ENCODE measurements at places on chromosomes 1 and 21.

DNA sequence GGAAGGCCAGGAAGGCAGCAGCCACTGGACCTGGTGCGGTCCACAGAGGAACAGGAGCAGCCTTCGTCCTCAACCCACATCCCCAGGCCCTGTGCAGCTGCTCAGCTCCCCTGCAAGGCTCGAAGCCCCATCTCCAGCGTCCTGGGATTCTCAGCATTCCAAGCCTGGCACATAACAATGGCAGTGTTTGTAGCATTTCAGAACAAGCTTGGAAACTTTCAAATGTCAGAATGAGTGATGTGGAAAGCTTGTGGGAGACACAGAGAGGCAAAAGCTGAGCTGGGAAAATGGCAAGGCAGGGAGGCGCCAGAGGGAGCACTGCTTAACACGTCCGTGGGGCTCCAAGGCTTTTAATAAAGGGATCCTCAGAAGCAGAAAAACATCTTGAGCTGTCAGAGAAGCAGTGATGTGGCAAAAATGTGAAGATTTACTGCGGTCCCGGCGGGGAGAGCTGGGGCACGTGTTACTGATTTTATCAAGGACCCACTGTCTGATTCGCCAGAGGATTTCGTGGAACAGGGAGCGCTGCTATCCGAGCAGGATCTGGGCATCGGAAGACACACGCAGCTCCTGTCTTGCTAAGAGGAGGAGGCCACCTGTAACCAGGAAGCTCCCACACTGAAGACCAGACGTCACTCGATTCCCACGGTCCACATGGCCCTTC lies 38.1 kb downstream of the TOMM20 start:
- no peak for DNase-seq

DNA sequence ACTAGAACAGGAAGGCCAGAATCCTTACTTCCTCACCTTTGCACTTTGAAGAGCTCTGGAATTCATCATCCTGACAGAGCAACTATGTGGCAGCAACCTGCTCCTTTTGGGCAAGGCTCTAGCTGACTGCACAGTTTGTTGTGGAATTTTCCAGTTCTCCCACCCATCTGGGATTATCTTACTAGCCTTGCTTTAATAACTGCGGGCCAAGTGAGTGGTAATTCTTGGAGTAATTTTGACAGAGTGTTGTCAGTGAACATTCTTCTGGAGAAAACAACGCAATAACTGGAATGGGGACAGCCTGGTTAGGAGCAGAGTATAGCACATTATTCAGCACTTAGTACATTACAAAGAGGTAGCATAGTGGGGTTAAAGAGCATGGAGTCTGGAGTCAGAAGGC lies 75.3 kb downstream of the NTMT2 start:
- DNase-seq: peak; percentile 54

DNA sequence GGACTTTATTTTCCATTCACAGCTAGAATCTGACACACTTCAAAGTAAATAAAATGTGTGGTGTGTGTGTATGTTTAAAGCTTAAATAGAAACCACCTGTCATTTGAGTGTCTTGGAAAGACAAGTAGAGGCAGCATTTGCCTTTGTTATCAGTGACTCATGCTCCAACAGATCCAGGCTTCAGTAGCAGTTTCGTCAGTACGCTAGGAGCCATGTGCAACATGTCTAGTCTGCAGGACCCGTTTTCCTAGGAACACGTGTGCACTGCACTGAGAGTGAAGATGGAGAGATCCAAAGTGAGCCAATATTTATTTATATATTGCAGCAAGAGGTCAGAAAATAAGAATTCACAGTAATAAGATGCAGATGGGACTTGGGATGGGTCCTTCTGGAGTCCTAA lies 41.8 kb downstream of the SGIP1 start:
- DNase-seq: no peak

- DNase-seq: no peak
Measured at GRCh38 chr1:197027359-197027758, 39.7 kb downstream of the F13B start.

DNA sequence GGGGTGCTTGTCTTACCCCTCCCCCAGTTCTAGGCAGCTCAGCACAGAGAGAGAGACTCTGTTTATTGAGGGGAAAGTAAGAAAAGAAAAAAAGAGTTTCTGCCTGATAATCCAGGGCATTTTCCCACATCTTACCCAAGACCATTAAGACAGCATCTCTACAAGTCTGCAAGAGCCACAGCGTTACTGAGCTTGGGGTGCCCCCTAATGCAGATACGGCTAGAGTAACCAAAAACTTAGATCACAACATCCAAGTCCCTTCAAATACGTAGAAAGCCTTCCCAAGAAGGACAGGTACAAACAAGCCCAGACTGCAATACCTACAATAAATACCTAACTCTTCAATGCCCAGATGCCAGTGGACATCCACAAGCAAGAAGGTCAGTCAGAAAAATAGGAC lies 6.2 kb upstream of the TEX50 start:
- DNase-seq: no peak

- no peak for DNase-seq
Measured at GRCh38 chr1:170340308-170340707, 191.7 kb upstream of the GORAB start.

DNA sequence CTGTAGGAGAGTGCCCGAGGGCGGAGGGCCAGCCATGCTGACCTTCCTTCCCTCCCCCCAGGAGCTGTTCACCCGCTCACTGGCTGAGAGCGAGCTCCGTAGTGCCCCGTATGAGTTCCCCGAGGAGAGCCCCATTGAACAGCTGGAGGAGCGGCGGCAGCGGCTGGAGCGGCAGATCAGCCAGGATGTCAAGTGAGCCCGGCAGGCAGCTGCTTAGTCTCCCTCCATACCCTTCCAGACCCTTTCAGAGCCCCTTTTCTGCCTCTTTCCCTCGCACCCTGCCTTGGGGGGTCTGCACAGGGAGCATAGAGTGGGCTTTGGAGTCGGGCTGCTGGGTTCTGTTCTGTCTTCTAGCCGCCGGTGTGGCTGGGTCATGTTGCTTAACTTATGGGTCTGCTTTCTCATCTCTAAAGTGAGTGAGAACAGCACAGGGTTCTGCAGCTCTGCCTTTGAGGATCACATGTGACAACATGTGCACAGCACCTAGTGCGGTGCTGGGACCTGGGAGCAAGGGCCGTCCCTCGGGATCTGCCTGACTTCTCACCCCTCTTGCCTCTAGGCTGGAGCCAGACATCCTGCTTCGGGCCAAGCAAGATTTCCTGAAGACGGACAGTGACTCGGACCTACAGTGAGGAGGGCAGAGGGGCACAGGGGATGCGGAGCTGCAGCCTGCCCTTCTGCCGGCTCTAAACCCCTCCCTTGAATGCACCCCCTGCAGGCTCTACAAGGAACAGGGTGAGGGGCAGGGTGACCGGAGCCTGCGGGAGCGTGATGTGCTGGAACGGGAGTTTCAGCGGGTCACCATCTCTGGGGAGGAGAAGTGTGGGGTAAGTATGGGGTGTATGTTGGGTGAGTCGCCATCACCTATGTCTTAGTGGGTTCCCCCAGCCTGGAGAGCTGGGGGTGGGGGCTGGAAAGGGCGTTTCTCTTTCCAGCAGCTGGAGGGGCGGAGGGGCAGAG lies 6.2 kb downstream of the AMPD2 start:
- no peak for DNase-seq

DNA sequence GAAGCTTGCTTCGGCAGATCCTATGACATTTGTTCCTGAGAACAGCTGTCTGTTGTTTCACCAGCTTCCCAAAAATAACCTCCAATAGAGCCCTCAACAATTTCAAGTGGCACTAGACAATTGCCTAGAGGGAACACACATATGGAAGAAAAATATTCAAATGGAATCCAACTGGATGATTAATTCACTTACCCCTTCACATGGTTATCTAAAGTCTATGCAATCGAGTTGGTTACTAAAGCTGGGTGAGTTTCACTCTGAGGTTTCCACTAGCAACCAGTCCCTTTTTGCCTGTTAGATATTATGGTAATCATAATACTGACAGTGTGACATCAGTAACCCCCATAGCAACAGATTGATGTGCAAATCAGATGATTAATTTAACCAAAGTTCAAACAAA lies at the start of gene LEMD1:
Gene LEMD1, minus strand, starts transcription at position 259 of the 400 bp plus-strand sequence. CDS start 1,520 bp downstream, outside the sequence.
- DNase-seq: no peak

- DNase-seq: no peak
Measured at GRCh38 chr1:1069056-1069710, 4.9 kb downstream of the RNF223 start.

DNA sequence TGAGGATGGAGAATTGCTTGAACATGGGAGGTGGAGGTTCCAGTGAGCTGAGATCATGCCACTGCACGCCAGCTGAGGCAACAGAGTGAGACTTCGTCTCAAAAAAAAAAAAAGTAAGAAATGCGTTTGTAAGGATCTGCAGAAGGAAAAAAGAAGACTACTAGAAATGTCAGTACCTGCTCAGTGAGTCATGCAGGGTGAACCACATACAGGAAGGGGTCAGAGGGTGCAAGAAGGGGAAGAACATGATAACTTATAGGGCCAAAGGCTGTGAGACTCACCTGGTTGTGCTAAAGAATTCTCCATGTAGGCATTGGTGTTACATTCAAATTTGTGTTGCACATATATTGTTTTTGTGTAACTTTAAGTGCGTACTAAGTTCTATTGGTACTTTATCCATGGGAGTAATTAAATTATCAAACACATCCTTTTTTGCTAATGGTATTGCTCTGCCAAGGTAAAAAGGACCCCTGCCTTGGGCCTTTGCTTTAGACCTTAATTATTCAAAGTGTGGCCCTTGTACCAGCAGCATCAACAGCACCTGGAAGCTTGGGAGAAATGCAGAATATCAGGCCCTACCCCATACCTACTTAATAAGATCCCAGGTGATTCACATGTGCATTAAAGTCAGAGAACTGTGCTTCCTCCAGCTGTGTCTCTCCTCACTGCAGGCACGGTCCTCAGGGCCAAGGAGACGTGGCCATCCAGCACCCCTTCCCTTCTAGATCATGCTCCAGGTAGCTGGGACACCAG lies 96.4 kb upstream of the PPP2R5A start:
- no peak for DNase-seq

DNA sequence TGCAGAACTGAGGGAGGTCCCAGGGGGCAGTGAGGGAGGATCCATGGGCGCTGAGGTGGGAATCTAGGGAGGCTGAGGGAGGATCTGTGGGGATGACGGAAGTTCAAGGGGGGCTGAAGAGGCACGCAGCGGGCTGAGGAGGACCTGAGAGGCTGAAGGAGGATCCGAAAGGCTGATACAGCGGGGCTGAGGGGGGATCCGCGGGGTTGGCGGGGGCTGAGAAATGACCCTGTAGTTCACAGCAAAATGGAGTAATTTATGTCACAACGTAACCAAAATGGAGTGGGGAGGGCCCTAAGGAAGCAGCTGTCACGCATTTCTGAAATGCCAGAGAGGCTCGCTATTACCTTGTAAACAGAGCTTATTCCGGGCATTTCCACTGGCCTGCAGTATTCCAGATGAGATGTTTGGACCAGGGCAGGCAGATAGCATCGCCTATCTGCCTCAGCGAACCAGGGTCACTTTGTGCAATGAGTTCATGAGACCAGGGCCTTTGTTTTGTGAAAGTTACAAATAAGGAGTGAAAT lies 926 bp upstream of the MRPL55 start:
- no peak for DNase-seq

GRCh38 chr1:27960762-27961645 lies 1.2 kb downstream of the XKR8 start:
- no peak for DNase-seq

DNA sequence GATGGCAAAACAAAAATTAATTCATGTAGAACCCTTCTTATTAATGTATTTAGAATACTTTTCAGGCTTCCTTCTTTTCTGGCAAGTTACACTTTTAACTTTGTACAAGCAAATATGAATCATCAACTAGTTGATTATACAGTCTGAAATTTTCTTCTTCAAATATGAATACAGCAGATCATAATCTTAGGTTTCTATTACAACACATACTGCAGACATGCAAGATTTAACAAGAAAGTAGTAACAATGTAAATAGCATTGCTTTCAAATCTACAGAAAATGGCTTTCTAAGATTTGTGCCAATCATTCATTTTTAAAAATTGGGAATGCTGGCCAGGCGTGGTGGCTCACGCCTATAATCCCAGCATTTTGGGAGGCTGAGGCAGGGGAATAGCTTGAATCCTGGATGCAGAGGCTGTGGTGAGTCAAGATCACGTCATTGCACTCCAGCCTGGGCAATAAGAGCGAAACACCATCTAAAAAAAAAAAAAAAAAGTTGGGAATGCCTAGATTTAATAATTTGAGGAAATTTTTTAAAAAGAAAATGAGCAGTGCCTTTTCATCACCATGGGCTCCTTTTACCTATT lies 68.4 kb upstream of the DPYD start:
- no peak for DNase-seq

DNA sequence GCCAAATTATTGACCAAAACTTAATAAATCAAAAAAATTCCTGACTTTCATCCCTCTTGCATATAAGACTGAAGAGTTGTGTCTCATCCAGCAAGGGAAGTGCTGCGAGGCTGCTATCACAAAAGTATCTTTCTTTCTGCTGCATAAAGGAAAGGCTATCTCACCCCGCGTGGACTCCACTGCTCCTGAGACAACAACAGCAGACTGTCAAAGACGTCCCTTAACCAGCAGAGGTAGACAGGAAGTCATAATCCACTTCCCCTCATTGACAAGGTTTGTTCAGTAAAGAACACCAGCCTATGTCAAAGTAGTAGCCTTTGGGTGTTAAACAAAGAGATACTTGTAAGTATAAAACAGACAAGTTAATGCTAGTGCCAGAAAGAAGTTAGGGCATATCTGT lies 29.4 kb downstream of the VPS26C start:
- DNase-seq: no peak

- DNase-seq: no peak
Measured at GRCh38 chr1:84632137-84632536, 57.9 kb upstream of the CTBS start.

GRCh38 chr1:44031252-44032169 lies at the start of gene SLC6A9:
Gene SLC6A9 (minus strand): TSS chr1:44031462. CDS start chr1:44024277, 7,185 bp downstream.
- DNase-seq: peak; percentile 63

- DNase-seq: no peak
Measured at GRCh38 chr1:11749203-11749689, 12.7 kb upstream of the C1orf167 start.

GRCh38 chr1:159469921-159470533 lies 30.5 kb downstream of the OR10J1 start:
- peak; percentile 4 for DNase-seq

DNA sequence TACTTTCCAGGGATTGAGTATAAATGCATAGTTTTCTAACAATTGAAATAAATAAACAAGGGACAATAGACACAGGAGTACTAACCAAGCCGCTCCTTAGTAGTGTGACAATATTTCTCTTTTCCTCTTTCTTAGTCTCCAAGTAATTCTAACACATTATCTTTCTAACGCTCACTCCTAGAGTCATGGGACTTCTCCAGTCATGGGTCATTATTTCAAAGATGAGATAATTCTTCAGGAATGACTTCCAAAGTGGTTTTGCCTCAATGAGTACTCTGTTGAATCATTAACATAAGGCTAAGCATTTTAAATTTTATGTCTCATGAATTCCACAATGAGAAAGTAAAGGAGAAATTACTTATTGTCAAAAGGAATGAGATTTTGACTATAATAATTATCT lies 605.8 kb upstream of the ADAMTS5 start:
- DNase-seq: peak; percentile 82

- DNase-seq: no peak
Measured at GRCh38 chr1:211811126-211811525, 19.4 kb downstream of the LPGAT1 start.
